Adrenal gland (tissue), 19 donors: ENCODE measurements at places on chromosomes 7 and 10.

DNA sequence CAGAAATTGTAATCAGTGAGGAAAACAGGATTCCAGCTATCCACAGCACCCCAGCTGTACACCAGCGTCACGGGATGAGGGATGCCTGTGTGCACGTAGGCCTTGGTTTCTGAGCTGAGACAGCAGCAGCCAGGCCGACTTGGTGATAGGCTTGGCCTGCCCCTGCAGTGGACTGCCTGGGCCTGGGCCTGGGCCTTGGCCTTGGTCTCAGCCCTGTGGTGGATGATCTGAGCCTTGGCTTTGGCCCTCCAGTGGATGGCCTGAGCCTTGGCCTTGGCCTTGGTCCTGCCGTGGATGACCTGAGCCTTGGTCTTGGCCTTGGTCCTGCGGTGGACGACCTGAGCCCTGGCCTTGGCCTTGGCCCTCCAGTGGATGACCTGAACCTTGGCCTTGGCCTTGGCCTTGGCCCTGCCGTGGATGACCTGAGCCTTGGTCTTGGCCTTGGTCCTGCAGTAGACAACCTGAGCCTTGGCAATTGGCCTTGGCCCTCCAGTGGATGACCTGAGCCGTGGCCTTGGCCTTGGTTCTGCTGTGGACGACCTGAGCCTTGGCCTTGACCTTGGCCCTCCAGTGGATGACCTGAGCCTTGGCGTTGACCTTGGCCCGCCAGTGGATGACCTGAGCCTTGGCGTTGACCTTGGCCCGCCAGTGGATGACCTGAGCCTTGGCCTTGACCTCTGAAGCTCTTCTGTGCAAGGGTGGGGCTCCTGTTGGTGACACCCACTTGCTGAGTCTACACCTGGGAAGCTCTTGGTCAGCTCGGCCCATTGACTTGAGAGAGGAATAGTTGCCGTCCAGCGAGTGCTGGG is 93.8 kb downstream of the CUX1 start:
- peak; percentile 20 for DNase-seq

DNA sequence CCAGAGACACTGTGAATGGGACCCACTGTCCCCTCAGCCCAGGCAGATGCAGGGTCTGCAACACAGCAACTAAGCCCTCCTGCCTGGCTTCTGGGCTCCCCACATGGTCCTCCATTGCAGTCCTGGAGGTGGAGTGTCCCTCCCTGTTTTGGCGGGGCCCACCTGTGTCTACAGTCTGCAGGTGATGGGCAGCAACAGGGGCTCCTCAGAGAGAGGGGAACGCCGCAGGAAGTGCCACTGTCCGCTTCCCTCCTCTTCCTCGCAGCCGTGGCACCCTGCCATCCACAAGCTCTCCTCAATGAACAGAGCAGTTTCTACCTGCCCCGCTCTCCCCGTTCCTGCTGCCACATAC is 9.3 kb downstream of the CAMK2G start:
- no peak for DNase-seq

DNA sequence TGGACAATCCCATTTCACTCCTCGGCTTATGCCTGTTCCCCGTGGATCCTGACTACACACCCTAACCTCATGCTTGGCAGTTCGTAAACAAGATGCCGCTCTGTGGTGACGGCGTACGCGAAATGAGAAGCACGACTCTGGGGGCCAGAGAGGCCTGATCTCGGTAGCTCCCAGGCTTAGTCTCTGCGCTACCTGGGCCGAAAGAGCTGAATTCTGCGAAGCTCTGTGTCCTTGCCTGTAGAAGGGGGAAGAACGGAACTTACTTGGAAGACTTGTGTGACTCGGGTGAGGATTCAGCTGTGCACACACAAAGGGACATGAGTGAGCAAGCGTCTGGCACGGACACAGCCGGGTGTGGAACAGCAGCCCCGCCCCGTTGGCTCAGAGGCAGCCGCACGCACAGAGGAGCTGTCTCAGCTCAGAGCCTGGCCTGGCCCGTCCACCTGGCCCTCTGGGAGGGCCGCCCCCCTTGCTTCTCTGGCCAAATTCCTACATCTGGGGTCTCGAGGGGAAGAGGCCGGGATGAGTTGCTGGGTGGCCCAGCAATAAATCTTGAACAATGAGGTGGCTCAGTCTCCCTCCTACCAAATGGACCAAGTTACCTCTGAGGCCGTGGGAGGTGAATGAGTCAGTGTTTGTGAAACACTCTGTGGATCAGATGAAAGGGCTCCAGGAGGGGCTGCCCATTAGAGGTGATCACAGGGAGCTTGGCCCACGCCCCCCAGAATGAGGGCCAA is 83.8 kb downstream of the PDGFA start:
- DNase-seq: no peak

DNA sequence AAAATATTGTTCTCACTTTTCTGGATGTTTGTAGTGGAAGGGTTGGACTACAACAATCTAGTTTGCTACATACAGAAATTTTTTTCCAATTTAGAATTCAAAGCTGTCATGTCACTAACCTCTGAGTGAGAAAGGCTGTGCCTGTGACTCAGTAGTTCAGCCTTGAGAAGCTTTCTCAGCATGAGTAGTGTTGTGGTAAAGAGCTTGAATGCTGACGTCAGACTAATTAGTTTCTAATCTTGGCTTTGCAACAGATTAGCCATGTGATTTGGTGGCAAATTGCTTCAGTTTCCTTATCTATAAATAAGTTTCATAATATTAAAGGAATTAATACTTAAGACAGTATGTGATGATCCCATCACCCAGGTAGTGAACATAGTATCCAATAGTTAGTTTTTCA is 83.8 kb downstream of the ABCA13 start:
- peak; percentile 22 for DNase-seq
